ENCODE measurements at places on chromosomes 4 and X. TPM values are rescaled to one million over a fixed set of nuclear protein-coding genes. Genes with fewer than 3 reads are reported as not detected.

The APLN gene
- 0.44 TPM for total RNA-seq

The FAM47B gene
- total RNA-seq: not detected

The RAB9B gene
- total RNA-seq: 2.0 TPM

The TEX11 gene
- total RNA-seq: not detected

The ZNF630 gene
- 0.65 TPM for total RNA-seq

The IL15 gene
- total RNA-seq: 7.5 TPM

The ARMCX4 gene
- 12.2 TPM for total RNA-seq

Data from subcutaneous adipose tissue (tissue), 4 donors.